ENCODE measurements at places on chromosomes 1 and 21. TPM values are rescaled to one million over a fixed set of nuclear protein-coding genes. Genes with fewer than 3 reads are reported as not detected.

DNA sequence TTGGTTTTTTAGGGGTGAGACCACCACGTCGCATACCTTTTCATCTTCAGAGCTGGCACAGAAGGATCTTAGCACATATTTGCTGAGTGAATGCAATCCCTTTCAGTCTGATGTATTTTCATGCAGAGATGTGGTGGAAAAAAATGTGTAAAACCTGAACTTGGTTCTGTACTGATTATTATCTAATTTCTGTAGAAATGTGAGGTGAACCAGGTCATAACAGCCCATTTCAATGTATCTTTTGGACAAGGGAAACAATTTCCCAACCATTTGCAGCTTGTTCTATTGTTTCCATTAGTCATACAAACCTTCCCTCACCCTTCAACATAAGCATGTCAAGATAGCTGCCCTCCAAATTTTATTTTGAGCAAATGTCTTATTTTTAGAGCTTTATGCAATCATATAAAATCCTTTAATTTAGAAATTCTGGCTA lies 46.8 kb upstream of the RUNX1 start:
- no peak overlapping the region for H3K4me3 ChIP-seq
- no peaks in the 10 kb centered on the region for H3K4me1 ChIP-seq
- H3K27ac ChIP-seq: no peak overlapping the region
- H3K27me3 ChIP-seq: no peaks in the 10 kb centered on the region
- no peak for DNase-seq

GRCh38 chr1:156616463-156616862 lies 2.8 kb upstream of the HAPLN2 start:
- H3K36me3 ChIP-seq: no peaks in the 10 kb centered on the region
- H3K4me1 ChIP-seq: no peaks in the 10 kb centered on the region

DNA sequence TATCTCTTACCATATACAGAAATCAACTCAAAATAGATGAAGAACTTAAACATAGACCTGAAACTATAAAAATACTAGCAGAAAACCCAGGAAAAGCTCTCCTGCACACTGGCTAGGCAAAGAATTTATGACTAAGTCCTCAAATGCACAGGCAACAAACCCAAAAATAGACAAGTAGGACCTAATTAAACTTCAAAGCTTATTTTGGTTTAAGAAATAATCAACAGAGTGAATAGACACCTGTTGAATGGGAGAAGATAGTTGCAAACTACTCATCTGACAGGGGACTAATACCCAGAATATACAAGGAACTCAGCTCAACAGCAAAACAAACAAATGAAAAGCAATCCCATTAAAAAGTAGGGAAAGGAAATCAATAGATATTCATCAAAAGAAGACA lies 40.7 kb downstream of the WARS2 start:
- no peaks in the 10 kb centered on the region for H3K27me3 ChIP-seq
- H3K4me3 ChIP-seq: no peak overlapping the region
- DNase-seq: no peak
- H3K27ac ChIP-seq: peak overlapping the region; percentile 30
- no peaks in the 10 kb centered on the region for H3K4me1 ChIP-seq

DNA sequence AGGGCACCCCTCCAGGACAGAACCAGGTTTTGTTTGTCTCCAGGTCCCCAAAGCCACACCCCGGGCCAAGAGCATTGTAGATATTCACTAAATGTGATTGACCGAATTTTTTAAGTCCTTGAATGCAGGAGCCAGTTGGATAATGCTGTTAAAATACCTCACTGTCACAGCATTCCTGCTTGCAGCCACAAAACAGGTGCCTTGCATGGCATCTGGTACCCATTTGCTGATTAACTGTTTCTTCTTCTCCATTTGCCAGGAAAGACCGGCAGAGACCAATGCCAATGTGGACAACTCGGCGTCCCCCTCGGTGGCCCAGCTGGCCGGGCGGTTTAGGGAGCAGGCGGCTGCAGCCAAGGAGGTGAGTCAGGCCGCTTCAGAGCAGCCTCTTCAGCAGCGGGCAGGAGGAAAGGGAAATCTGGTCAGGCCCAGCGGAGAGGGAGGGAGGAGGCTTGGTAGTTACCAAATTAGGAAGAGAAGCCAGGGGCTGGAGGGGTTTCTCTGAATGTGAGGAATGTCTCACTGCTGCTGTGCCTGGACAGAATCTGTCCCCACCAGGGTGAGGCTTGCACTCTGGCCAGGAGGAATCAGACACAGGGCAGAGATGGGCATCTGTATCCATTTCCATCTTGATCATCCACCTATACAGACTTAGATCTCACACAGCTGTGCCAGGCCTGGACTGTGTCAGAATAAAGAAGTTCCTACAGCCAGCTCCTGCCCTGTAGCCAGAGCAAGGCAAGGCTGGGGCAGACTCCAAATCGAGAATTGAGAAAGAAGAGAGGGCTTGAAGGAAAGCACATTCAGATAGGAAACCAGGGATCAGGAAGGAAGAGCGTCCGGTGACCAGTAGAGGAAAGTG lies 37.9 kb upstream of the MPZL1 start:
- H3K4me3 ChIP-seq: no peak overlapping the region
- peak overlapping the region; percentile 5 for H3K27ac ChIP-seq
- no peaks in the 10 kb centered on the region for H3K27me3 ChIP-seq

- H3K4me3 ChIP-seq: no peak overlapping the region
- DNase-seq: no peak
- peaks cover 2% of the 10 kb centered on the region for H3K4me1 ChIP-seq
Observed at GRCh38 chr1:97190326-97190725, 468.7 kb downstream of the PTBP2 start.

- H3K4me3 ChIP-seq: no peak overlapping the region
- DNase-seq: no peak
- H3K27ac ChIP-seq: no peak overlapping the region
- H3K4me1 ChIP-seq: no peaks in the 10 kb centered on the region
Observed at GRCh38 chr1:30995990-30996612, 69.4 kb downstream of the PUM1 start.

- H3K27ac ChIP-seq: peak overlapping the region; percentile 44
- H3K27me3 ChIP-seq: no peaks in the 10 kb centered on the region
- peaks cover 9% of the 10 kb centered on the region for H3K4me1 ChIP-seq
- no peak overlapping the region for H3K4me3 ChIP-seq
Observed at GRCh38 chr1:168609741-168610510, 33.5 kb downstream of the XCL1 start.

- H3K27ac ChIP-seq: no peak overlapping the region
- H3K4me1 ChIP-seq: no peaks in the 10 kb centered on the region
- no peaks in the 10 kb centered on the region for H3K27me3 ChIP-seq
- H3K4me3 ChIP-seq: no peak overlapping the region
- no peak for DNase-seq
Observed at GRCh38 chr1:246157516-246157915, 349.6 kb downstream of the SMYD3 start.

- no peaks in the 10 kb centered on the region for H3K27me3 ChIP-seq
- H3K27ac ChIP-seq: no peak overlapping the region
- H3K36me3 ChIP-seq: no peaks in the 10 kb centered on the region
- DNase-seq: no peak
Observed at GRCh38 chr1:14437417-14437918, 161.0 kb upstream of the KAZN start.

DNA sequence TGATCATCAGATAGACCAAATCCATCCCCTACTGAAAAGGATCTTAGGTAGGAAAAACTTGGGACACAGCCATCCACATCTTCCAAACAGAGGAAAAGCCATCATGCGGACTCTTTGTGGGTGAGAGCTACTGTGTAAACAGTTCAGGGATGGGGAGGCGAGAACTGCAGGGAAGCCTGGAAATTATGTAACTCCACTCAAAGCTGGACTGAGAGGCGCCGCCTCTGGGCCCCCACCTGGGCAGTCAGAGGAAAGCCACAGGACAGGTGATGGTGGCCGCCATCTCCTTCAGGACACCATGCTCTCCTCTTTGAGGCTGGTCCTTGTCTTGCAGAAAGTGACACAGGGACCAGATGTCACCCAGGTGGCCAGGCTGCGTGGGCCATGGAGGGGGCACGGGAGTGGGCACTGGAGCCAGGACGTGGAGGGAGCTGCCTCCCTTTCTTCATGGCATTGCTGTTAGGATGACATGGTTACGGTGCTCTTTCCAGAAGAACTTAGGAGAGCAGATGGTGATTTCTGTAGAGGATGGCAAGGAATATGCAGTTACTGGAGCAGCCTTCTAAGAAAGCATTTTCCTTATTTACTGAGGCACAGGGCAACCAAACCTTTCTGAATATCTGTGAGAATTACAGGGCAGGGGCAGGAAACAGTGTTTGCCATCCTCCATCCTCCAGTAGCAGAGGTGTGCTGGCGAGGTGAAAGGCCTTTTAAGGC lies 32.0 kb upstream of the TDRD10 start:
- no peaks in the 10 kb centered on the region for H3K36me3 ChIP-seq
- H3K27ac ChIP-seq: no peak overlapping the region
- no peaks in the 10 kb centered on the region for H3K4me1 ChIP-seq

GRCh38 chr1:229736376-229736775 lies 110.3 kb downstream of the URB2 start:
- DNase-seq: no peak

- no peak overlapping the region for H3K4me3 ChIP-seq
- H3K27me3 ChIP-seq: no peaks in the 10 kb centered on the region
- no peaks in the 10 kb centered on the region for H3K36me3 ChIP-seq
- no peak for DNase-seq
- no peaks in the 10 kb centered on the region for H3K4me1 ChIP-seq
Observed at GRCh38 chr21:21688889-21689288, 690.7 kb downstream of the NCAM2 start.

- H3K36me3 ChIP-seq: no peaks in the 10 kb centered on the region
- H3K27ac ChIP-seq: no peak overlapping the region
- DNase-seq: peak; percentile 85
- no peaks in the 10 kb centered on the region for H3K4me1 ChIP-seq
Observed at GRCh38 chr1:904310-904950, 19.3 kb upstream of the SAMD11 start.

DNA sequence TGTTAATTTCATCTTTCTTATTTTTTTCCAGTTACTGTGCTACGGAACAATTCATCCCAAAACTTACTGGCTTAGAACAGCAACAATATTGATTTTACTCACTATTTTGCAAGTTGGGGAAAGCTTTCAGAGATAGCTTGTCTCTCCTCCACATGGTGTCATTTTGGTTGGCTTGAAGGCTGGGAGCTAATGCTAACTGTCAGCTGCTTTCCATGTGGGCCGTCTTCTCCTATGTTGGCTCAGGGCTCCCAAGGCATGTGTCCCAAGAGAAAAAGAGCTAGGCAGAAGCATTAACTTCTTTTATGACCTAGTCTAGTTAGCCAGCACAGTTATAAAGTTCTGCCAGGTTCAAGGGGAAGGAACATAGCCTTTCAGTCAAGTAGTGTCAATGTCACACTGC lies 33.9 kb upstream of the CASQ2 start:
- no peaks in the 10 kb centered on the region for H3K36me3 ChIP-seq
- no peak overlapping the region for H3K27ac ChIP-seq
- no peak for DNase-seq

GRCh38 chr1:206839006-206839560 lies 26.3 kb upstream of the IL20 start:
- H3K27ac ChIP-seq: no peak overlapping the region
- no peak for DNase-seq
- H3K4me1 ChIP-seq: no peaks in the 10 kb centered on the region
- no peaks in the 10 kb centered on the region for H3K36me3 ChIP-seq
- no peaks in the 10 kb centered on the region for H3K27me3 ChIP-seq
- no peak overlapping the region for H3K4me3 ChIP-seq

- no peaks in the 10 kb centered on the region for H3K4me1 ChIP-seq
- no peak overlapping the region for H3K27ac ChIP-seq
- no peaks in the 10 kb centered on the region for H3K36me3 ChIP-seq
- no peak for DNase-seq
Observed at GRCh38 chr21:41289431-41289830, 27.2 kb upstream of the FAM3B start.

DNA sequence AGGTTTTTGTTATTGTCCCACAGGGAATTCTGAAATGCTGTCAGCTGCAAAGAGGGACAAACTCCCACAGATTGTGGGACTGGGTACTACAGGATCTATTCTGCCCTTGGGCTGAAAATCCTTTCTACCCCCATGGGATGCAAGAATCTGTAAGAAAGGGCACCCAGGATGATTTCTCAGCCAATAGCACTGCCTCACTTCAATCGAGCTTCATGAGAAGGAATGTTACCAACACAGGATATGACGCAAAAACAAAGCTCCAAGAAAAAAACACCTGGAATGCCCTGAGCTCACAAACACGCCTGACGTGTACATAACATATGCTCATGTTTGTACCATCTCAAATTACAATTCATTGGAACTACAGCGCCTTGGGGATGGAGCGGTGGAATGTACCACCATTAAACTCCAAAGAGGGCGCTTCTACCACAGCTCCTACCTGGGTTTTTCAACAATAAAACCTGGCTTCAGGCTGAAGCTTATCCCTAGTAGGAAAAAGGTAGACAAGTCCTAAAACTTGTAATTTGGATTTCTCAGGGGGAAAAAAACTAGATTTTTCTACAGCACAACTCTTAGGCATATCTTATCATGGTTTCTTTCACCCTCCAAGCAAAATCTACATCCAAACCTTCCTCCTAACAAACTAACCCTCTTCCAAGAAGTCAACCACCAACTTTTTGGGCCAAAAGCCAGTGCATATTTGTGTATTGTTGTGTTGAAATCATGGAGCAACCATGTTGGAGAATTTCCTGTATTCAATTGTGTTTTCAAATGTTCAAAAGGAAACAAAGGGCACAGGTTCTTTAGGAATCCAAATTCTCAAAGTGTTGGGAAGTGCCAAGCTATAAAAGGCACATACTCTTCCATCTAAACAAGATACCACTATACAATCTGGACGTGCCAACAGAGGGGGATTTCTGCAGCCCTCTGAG lies 78.9 kb downstream of the TGFBR3 start:
- no peaks in the 10 kb centered on the region for H3K36me3 ChIP-seq
- DNase-seq: no peak
- peak overlapping the region; percentile 11 for H3K27ac ChIP-seq
- H3K4me1 ChIP-seq: peaks cover 1% of the 10 kb centered on the region
- H3K27me3 ChIP-seq: no peaks in the 10 kb centered on the region

DNA sequence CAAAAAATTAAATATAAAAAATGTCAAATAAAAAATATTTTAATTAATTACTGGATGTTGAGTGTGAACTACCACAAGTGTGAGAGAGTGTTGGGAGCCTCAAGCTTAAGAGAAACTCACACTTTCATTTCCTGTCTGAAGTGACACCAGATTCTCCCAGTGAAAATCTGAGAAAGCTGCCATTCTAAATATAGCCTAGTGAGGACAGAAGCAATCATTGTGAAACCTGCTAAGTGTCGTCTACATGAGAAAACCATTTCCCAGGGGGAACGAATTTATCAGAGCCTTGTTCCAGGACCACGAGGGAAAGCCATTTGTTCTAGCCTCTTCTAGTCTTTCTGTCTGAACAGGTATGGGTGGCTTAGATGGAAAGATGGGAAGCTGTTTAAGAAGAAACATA lies 329.3 kb upstream of the PRMT6 start:
- no peak for DNase-seq
- no peak overlapping the region for H3K4me3 ChIP-seq
- no peaks in the 10 kb centered on the region for H3K27me3 ChIP-seq

MCOLN2 gene
- 1.1 TPM for total RNA-seq

PLA2G2F gene
- not detected for total RNA-seq

SLFNL1 gene
- total RNA-seq: 1.0 TPM

PTPRF gene
- 59.6 TPM for total RNA-seq

CTTNBP2NL gene
- 59.2 TPM for total RNA-seq

MYOM3 gene
- total RNA-seq: 1.9 TPM

FUCA1 gene
- 26.0 TPM for total RNA-seq

PRR9 gene
- total RNA-seq: not detected

MFN2 gene
- 57.1 TPM for total RNA-seq

DIO1 gene
- total RNA-seq: not detected

ABL2 gene
- total RNA-seq: 57.0 TPM

FCRL2 gene
- 0.29 TPM for total RNA-seq
